ENCODE measurements at places on chromosomes 1 and 21.

DNA sequence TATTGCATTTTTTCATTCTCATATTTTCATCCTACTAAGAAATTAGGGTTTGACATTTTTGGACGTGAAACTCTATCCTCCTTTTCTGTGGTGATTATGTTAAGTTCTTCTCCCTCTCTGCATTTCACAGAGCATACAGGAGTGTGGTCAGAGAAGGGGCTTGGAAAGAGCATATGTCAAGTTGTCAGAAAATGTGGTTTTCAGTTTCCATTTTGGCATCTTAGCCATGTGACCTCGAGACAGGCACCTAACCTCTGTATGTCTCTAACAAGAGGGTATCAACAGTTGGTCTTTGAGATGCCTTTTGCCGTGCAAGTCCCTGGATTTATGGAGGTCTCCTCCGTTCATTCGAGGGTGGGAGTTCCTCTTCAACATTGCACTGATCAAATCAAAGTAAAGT lies 140.7 kb downstream of the CYYR1 start:
- DNase-seq: no peak

GRCh38 chr1:162605225-162605927 lies 26.9 kb upstream of the DDR2 start:
- no peak for DNase-seq

DNA sequence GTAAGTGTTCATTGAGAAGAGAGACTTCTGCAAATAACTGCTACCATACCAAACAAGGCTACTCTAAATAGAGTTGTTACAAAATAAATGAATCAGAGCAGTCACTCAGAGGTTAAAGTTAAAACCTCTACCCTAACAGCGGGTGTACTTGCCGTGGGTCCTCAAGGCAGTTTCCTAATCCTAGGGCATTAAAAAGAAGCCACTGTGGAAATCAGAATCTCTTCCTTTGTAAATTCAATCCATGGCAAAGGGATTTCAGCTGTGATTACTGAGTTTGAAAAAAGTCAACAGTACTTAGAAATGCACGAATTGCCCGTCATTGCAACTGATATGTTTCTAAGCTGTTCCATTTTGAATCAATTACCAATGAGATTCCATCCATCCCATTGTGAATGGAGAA lies 13.5 kb downstream of the TBX15 start:
- DNase-seq: no peak

DNA sequence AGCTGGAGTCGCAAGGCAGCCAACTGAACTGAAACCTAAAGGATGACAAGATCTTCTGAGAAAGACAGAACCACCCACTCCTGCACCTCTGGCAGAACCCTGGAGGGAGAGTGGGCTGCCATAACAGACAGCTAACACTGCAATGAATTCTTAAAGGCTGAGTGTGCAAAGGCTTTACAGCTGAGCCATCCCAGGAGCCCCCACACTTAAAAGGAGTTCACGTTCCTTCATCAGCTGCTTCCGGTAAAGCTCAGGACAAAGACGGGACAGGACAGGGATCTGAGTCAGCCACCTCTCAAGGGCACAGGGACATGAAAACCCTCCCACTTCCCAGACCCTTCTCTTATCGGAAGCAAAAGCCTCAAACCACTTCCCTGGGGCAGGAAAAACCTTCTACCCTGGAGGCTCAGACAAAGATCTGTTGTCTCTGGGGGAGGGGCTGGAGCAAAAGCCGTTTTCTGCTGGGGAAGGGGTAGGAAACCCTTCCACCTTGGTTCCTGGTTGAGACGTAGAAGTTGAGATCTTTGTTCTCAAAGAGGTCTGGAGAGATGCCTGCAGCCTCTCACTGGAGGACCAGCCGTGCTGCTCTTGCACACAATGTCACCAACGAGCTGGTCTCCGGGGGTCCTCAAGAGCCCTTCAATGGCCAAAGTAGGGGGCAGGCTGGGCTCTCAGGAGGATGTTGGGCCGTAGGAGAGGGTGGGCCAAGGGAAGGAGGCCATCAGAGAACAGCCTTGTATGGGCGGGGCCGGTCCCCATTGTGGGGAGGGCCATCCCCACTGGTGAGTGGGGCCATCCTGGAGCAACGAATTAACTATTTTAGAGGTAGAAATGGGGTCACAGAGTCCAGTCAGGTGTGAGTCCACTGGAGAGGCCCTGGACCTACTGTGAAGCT lies 452.4 kb downstream of the PTPRU start:
- no peak for DNase-seq

GRCh38 chr1:56472860-56473259 lies 106.5 kb downstream of the PLPP3 start:
- no peak for DNase-seq

- no peak for DNase-seq
These were observed 4.6 kb downstream of the OLFML3 start for GRCh38 chr1:113983826-113984225.

GRCh38 chr1:40058453-40059337 lies 18.2 kb downstream of the CAP1 start:
- no peak for DNase-seq

GRCh38 chr1:60277269-60277668 lies 203.7 kb upstream of the C1orf87 start:
- DNase-seq: no peak

- DNase-seq: no peak
These were observed 333.1 kb upstream of the CHRM3 start for GRCh38 chr1:239053279-239053678.

GRCh38 chr1:45914836-45915235 lies 111.4 kb downstream of the MAST2 start:
- DNase-seq: no peak

DNA sequence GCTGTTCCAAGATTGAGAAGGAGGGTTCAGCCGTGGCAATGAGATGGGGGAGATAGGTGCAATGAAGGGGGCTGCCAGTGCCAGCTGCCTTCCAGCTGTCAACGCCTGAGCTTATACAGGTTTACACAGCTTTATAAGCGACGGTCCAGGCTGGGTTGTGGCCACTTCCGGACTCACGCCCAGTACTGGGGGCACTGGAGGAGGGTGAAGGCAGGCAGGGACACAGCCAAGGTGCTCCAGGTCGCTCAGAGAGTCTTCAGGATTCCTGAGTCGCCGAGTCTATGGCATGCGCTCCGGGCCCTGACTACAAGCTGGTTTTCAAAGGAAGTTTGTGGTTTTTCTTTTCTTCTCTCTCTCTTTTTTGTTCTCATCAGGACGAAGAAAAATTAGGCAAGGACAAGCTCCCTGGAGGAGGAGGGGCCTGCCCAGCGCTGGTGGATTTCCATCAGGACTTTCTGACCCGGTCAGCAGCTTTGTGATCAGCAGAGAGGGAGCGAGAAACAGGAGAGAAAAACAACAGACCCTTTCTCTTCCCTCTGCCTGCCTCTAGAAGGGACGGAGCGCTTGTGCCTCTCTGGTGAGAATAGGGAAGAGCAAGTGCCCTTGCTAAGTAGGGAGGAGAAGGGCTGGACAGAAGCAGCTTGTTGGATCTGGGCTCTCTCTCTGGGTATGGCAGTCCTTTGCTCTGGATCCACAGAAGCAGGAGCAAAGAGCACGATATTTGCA lies at the start of gene MINDY1:
Gene MINDY1, minus strand, starts transcription at position 576 of the 726 bp plus-strand sequence. CDS start 4,285 bp downstream, outside the sequence.
- no peak for DNase-seq

DNA sequence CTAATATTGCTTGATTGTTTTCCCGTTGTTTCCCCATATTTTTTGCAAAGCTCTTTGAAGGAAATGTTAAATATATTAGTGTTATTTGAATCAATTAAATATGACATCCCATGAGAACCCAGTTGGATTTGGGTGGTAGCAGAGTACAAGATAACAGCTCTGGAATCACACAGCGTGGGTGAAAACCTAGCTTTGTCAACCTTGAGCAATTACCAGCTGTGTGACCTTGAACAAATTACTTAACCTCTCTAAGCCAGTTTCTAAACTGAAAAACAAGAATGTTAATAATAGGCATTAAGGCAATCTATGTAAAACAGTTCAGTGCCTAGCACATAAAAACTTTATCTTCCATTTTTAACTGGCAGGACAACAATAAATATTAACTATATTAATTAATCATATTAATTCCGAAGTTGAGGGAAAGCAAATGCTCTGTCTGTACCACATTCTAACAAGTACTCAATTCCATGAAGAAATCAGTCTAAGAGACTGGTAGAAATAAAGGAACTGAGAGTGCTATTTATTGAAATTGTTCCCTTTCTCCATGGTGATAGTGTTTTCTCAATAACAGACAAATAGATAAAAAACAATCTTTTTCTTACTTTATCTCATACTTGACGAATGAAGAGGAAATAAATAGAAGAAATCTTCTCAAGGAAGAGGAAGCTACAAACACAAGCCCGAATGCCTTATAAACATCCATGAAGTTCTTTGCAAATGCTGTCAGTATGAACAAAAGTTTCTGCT lies 27.0 kb downstream of the DNASE2B start:
- DNase-seq: no peak

DNA sequence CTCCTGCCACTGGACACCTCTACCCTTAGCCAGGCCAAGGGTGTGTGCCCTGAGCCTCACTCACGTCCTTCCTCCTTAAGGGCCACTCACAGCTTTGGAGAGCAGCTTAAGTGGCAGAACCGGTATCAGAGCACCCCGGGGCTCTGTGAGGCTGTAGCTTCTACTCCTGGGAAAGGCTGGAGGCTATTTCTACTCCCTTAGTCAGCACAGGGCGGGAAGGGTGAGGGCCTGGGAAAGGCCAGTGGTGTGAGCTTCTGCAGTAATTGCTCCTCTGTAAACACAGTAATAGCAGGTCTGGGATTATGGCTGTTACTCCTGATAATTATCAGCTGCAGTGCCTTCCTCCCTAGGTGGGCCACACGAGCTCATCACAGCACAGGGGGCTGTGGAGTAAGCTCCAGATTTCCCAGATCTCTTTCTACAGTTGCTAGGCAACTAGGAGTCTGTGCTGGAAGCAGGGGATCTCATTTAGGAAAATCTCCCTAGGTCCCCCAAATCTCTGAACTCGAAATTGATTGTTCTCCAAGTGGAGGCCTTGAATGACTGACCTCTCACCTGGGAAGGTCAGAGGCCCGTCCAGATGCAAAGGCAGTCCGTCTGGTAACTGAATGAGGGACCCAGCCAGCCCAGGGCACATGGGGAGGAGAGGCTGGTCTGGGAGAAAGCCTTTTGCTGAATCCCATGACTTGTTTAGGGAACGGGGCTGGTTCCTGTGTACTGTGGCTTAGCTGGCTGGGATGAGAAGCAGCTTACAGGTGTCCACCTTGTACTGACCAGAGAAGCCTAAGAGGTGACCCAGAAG lies 29.3 kb downstream of the IER5 start:
- DNase-seq: no peak

- no peak for DNase-seq
These were observed 89.0 kb downstream of the MACF1 start for GRCh38 chr1:39293375-39294070.

- DNase-seq: peak; percentile 48
These were observed 379 bp downstream of the PPCS start for GRCh38 chr1:42456754-42457089.

- no peak for DNase-seq
These were observed 4.8 kb upstream of the HEATR1 start for GRCh38 chr1:236608930-236609726.

DNA sequence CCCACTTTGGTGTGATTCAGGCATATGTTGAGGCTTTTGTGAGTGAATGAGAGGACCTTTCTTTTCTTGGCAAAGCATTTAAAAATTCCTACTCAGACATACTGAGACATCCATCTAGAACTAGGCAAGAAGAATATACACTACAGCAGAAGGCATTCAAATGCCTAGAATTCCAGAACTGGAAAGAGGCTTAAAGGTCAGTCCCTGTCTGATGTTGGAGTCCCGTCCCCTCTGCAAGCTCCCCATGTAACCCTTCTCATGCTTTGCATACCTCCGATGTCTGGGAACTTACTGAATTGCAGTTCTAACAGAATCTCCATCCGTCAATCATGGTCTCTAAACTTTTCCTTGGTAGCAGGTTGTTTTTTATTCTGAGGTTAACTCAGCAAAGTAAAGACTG lies 152.9 kb downstream of the ATP6V1G3 start:
- no peak for DNase-seq

GRCh38 chr1:7865978-7866377 lies 13.1 kb upstream of the UTS2 start:
- no peak for DNase-seq

- no peak for DNase-seq
These were observed 57.4 kb downstream of the FOXD2 start for GRCh38 chr1:47495176-47495713.

DNA sequence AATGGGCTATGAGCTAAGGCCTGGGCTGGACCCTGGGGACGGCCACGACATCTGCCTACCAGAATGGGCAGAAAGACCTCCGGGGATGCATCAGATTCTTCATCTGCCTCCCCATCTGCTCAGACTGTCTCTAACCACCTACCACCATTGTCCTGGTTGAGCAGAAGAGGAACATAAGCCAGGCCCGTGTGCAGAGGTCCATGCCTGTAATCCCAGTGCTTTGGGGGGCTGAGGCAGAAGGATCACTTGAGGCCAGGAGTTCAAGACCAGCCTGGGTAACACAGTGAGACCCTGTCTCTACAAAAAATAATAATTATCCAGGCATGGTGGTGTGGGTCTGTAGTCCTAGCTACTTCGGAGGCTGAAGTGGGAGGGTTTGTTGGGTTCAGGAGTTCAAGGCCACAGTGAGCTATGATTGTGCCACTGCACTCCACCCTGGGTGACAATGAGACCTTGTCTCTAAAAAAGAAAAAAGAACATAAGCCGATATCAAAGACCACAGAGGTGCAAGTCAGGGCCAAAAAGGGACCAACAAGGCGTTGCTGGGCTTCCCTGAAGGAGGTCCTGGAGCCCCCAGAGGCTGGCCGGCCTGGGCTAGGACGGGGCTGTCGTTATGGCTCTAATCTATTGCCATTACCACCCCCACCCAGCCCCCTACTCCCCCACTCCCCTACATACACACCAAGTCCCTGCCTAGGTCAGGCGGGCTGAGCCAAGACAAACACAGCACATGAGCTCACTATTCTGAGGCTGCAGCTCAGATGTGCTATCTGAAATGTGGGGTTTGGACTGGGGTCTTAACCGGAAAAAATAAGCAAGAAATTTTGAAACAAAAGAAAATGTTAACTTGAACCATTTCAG lies 239.2 kb upstream of the RAB4A start:
- no peak for DNase-seq

- DNase-seq: no peak
These were observed 436.8 kb downstream of the KIF26B start for GRCh38 chr1:245591346-245592188.

DNA sequence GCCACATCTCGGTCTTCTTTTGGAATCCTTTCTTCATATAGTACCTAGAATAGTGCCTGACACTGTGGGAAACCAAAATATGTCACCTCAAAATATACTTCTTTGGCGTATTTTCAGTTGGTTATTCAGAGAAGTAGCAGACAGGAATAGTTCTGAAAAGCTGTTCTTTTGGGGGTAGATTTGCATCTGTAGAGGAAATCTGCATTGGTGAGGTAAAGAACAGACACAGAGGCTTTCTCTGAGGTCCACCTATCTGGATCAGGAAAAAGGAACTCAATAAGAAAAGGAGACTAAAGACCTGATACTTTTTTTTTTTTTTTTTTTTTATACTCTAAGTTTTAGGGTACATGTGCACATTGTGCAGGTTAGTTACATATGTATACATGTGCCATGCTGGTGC lies 23.2 kb downstream of the LEPR start:
- DNase-seq: no peak

GRCh38 chr1:100976936-100977335 lies 48.6 kb downstream of the DPH5 start:
- DNase-seq: no peak

All from stimulated activated CD4-positive, alpha-beta T cell treated with anti-CD3 and anti-CD28 coated beads, Interleukin-12 subunit alpha, Interleukin-12 subunit beta, amount 100 ng/mL, for 4 hours (primary cell).